ENCODE measurements at places on chromosomes 13 and 19.

- DNase-seq, result no peak
Measured at GRCh38 chr13:52001120-52001731, 10.0 kb downstream of the ATP7B start.

DNA sequence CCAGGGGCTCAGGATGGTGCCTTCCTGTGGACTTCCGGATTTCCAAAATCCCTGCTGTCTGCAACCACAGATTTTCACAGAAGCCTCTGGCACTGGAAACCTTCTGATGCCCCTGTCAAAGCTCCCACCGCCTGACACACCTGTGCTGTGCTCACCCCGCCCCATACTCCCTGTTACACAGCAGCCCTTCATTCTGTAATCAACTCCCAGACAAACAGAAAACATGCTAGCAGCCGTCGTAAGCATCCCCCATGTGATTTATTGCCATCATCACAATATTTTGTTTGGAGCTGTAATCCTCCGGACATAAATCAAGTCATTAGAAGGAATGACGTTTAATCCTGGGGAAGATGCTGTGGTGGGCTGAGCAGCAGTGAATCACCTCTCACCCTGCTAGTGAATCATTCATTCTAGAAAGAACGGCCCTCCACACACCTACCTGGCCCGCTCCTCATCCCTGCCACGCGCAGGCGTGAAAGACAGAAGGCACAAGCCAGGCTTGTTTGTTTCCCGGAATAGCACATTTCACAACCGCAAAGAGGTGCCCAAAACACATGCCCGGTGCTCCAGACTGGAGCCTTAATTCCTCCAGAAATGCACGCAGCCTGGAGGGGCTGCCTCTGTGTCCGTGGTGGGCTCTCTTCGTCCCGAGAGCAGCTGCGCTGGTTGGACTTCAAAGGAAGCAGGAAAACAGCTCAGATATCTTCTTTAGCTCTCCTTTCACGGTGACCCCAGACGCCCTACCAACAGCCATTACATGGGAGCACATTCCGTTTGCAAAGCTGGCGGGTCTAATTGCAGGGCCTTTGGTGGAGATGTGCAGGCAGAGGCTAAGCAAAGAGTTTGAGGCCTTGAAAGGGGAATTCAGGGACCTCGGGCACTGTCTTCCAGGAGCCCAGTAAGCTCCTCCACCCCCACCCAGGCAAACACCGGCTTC lies 41.3 kb upstream of the KCTD15 start:
- no peak for DNase-seq

GRCh38 chr19:35621708-35622107 lies 7.1 kb upstream of the RBM42 start:
- no peak for DNase-seq

DNA sequence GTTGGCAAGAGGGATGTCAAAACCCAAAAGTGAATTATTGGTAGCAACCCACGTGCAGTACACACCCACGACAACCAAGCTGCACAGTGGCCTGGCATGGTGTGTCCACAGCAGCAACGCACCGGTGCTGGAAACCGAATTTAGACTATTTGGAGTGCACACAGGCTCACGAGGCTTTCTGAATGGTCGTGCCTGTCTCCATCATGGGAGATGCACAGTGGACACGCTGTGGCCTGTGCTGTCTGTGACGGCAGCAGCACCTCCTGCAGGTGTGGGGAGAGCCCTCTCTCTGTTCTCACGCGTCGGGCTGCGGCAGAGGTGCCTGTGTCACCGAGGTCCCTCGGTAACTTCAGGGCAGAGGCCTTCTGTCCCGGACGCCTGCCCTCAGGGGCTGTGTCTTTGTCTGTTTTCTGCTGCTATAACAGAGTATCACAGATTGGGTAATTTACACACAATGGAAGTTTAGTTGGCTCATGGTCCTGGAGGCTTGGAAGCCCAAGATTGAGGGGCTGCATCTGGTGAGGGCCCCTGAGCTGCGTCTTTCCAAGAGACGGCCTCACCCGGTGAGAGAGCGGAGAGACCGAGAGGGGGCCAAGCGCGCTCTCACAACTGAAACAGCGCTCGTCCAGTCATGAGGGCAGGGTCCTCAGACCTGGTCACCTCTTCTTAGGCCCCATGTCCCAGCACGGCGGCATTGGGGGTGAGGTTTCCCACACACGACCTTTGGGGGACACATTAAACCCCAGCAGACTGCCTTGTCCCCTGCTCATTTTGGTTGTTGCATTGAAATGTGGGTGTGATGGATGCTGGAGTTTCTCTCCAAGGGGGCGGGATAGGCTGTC lies 9.1 kb upstream of the MCF2L start:
- DNase-seq, result no peak

GRCh38 chr19:18399008-18399407 lies 1.6 kb upstream of the LRRC25 start:
- DNase-seq, result no peak

- DNase-seq, result no peak
Measured at GRCh38 chr13:42906257-42906656, 85.8 kb downstream of the EPSTI1 start.

- DNase-seq, result no peak
Measured at GRCh38 chr13:103168901-103169508, 102.8 kb upstream of the SLC10A2 start.

- DNase-seq, result no peak
Measured at GRCh38 chr13:27183561-27184147, 12.0 kb upstream of the USP12 start.

GRCh38 chr13:113145496-113145895 lies 13.0 kb upstream of the PROZ start:
- no peak for DNase-seq

- no peak for DNase-seq
Measured at GRCh38 chr19:44883922-44884321, 7.1 kb upstream of the TOMM40 start.

GRCh38 chr19:18009412-18010066 lies 1.6 kb downstream of the ARRDC2 start:
- no peak for DNase-seq

- DNase-seq, result no peak
Measured at GRCh38 chr13:40069173-40070044, 413.9 kb downstream of the COG6 start.

DNA sequence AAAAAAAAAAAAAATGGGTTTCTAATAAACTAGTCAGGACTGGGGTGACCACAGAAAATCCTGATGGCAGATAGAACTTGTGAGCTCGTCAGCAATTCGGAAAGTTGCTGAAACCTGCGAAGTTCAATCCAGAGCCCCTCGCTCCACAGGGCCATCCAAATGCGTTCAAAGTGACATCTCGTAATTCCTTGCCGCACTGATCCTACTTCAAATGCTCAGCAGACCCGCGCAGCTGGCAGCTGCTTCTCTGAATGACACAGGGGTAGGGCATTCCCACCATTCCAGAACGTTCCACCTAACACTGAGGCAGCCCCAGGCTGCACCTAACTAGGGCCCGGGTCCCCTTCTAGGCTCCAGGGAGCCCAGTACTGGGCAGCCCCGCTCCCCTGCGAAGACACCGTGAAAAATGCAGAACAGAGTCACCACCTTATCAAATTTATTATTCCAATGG lies 4.8 kb upstream of the DAPK3 start:
- no peak for DNase-seq

All from NCI-H510A (cell line).